ENCODE measurements at places on chromosomes 4 and X.

DNA sequence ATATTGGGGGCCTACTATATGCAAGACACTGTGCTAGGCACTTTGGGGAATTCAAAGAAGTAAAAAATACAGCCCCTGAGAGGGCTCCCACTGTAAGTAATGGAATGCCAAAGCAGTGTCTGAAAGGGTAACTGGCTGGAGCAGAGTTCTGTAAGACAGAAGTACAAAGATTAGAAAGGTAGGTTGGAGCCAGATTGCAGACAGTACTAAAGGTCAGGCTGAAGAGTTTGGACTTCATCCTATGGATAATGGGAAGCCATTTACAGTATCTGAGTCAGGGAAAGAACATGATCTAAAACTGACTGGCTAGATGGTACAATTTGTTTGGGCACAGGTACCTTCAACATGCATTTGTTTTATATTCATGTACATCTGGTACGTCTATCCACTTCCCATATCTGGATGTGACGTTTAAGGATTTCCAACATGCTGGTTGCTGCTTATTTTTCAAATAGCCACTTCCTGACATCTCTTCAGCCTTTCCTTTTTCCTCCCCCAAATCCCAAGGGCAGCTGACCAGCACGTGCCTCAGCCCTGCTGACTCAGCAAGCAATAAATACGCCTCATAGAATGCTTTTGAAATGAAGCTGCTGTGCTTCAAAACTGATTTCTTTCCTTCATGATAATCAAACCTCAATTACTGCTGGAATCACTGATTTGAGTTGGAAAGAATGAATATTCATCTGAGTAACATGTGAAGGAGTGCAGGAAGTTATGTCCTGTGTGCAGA is 9.5 kb downstream of the ENOX2 start:
- DNase-seq, result no peak

DNA sequence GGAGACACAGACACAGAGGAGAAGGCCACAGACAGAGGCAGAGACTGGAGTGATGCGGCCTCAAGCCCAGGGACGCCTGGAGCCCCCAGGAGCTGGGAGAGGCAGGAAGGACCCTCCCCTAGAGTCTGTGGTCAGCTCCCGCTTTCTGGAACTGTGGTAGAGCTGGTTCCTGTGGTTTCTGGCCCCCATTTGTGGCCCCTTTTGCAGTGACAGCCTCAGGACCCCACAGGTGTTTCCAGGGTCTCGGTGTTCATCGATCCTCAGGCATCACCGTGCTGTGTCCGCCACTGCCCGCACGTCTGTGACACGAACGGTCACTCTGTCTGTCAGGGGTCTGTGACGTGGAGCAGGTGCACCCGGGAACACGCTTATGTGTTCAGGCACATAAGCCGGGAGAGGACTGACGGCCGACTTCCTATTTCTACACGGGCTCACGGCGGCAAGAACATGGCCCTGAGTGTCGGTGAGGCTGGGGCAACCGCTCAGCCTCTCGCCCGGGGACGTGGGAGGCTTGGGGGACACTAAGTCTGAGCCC is 7.9 kb downstream of the GTPBP6 start:
- DNase-seq, result no peak

DNA sequence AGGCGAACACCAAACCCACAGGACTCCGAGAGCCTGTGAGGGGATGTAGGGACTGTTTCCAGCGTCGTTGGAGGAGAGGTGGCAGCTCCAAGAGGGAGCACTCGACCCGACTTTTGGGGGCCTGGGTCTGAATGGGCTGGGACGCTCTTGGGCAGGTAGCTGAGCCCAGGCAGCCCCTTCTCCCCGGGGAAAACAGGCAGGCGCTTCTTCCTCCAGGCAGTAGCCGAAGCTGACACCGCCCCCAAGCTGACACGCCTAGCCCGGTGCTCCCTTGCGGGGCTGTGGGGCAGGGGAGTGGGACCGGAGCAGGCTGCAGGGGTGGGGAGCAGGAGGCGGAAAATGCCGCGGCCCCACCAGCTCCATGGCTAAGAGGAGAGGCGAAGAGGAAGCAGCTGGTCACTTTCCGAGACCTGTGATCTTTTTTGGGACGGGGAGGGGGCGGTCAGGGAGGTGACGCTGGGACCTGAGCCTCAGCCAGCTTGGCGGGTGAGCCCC is 4.2 kb downstream of the NKX1-1 start:
- no peak for DNase-seq

- no peak for DNase-seq
These were observed 945.3 kb upstream of the GRIA3 start for GRCh38 chrX:122238801-122239200.

- DNase-seq, result no peak
These were observed 165.0 kb downstream of the SPIN4 start for GRCh38 chrX:63186137-63186536.
